ENCODE measurements at places on chromosomes 7 and 10. TPM values are rescaled to one million over a fixed set of nuclear protein-coding genes. Genes with fewer than 3 reads are reported as not detected.
A peak's percentile ranks its signal among the peaks of the same experiment; 100 is the strongest.

DNA sequence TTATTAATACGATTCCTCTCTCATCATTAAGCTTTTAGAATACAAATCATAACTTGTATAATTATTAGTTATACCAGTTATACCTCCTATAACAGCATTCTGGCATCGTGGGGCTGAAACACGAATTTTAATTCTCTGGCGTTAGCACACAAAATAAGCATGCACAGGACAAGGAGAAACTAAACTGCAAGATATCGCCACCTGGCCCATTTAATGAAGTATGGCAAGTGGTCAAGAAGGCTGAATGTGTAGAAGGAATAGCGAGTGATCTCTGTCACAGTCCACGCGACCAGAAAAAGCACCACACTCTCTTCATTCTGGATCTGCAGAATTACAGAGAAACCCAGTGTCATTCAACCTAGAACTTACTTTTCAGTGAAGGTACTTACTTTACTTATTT lies 18.1 kb downstream of the HACD1 start:
- DNase-seq = no peak

GRCh38 chr10:102267748-102268147 lies 22.4 kb downstream of the GBF1 start:
- DNase-seq = no peak

DNA sequence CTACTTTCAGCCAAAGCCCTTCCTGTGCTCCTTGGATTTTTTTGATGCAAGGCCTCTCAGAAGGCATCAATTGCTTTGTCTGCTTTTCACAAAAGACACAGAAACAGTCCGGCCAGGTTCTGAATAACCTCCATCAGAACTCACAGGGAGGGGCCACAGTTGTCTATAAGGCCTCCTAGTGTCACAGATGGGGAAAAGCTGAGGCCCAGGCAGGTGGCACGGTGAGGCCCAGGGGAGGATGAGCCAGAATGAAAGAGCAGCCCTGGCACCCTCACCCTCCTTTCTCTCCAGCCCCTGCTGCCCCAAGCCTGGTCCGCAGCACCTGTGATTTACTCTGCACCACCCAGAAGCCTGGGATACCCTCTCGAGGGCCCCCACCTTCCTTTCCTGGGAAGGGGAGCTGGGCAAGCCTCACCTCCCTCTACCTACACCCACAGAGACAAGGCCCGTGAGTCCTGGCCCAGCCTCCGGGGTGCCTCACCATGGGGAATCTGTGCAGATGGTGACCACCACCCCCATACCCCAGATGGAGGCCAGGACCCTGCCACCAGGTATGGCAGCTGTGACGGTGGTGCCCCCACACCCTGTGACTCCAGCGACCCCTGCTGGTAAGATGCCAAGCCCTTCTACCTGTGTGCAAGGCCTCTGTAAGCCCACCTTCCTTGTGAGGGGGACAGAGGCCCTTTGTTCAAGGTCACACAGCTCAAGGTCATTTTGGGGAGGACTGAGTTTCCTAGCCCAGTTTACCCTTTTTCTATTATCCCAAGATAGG lies 26.2 kb upstream of the ZNF467 start:
- DNase-seq = no peak

- peak; percentile 51 for DNase-seq
Observed at GRCh38 chr7:153457746-153458145, 594.5 kb upstream of the DPP6 start.

DNA sequence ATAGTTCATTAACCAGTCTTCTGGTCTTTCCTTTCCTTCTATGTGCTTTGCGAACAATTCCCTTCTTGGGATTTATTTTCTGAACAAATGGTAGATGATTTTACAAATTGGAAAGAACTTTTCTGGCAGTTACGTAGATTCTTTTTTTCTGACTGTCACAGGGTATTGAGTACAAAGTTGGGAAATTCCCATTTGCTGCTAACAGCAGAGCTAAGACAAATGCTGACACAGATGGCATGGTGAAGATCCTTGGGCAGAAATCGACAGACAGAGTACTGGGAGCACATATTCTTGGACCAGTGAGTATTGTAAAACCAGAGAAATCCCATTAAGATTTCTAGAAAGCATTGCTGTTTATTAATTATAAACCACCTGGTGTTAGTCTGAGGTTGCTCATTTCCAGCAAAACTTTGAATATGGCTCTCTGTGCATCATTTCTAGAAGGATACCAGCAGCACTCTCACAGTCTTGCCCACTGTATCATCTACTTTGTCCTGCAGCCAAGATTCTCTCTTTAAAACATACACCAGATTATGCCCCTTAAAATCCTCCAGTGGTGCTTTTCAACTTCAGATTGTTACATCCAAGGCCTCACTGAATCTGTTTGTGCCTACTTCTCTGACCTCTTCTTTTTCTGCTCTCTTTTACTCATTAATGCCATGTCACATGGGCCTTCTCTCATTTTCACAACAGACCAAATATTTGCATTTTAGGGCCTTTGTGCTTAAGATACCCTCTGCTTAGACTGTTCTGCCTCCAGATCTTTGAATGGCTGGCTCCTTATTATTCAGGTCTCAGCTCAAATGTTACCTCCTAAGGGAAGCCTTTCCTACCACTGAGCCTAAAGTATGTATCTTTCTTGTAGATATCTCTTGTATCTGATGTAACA lies 27.0 kb downstream of the DLD start:
- DNase-seq = no peak

GRCh38 chr10:18278181-18278580 lies 138.0 kb downstream of the CACNB2 start:
- no peak for DNase-seq

DNA sequence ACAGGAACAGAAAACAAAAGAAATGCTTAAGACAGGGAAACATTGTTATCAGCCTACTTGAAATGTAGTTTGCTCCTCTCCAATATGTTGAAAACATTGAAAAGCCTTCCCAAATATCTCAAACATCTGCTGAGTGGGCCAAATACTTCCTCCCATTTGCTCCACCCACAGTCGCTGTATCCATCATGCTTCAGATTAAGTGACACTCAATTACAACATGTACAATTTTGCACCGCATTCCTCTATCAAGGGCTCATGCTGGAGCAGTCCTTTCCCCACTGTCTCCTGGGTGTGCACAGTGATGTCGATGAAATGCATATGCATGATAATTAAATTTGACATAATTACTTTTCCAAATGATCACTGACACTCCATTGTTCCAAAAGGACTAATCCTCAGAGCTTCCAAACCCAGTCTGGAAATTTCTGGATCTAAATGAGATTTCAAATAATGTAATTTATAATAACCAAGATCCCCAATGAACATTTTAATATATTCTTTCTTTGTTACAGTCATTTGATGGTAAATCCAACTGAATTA lies 604.6 kb downstream of the GRID1 start:
- no peak for DNase-seq

DNA sequence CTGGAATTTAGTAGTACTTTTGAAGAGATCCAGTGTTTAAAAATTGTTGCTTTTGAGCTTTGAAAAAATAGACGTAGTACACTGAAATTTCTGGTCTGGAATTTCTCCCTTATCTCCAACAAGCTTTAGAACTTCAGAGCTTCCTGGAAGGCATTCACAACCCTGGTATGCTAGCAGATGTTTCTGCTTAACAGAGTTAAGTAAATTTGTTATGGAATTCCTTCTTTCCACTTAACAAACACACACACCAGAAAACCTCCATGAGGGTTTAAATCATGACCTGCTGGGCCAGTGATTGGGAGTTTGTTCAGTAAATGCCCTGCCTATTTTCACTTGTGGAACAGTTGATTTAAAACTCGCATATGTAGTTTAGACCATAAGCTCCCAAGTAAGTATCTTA lies 13.7 kb downstream of the ASB15 start:
- no peak for DNase-seq

DNA sequence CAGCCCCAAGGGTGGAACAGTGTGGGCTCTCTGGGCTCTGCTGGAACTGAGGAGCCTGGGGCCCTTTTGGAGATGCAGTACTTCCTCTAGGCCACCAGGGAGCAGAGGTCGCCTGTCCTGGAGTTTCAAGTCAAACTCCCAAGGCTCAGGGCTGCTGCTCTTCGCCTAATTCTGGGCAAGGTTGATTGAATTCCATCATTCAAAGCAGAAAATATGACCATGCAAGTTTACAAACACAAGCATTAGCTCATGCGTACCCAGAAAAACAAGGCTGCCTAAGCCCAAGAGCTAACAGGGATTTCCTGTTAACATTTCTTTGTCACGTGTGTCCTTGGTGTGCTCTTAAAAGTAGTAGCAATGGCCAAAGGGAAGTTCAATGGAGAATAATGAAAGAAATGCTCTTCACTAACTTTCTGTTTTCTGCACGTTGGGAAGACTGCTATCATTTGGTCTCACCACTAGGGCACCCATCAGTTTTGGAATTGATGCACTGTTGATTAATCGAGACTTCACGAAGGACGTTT lies 20.1 kb downstream of the LDB3 start:
- DNase-seq = peak; percentile 57

- no peak for DNase-seq
Observed at GRCh38 chr7:105046414-105046813, 32.4 kb downstream of the KMT2E start.

DNA sequence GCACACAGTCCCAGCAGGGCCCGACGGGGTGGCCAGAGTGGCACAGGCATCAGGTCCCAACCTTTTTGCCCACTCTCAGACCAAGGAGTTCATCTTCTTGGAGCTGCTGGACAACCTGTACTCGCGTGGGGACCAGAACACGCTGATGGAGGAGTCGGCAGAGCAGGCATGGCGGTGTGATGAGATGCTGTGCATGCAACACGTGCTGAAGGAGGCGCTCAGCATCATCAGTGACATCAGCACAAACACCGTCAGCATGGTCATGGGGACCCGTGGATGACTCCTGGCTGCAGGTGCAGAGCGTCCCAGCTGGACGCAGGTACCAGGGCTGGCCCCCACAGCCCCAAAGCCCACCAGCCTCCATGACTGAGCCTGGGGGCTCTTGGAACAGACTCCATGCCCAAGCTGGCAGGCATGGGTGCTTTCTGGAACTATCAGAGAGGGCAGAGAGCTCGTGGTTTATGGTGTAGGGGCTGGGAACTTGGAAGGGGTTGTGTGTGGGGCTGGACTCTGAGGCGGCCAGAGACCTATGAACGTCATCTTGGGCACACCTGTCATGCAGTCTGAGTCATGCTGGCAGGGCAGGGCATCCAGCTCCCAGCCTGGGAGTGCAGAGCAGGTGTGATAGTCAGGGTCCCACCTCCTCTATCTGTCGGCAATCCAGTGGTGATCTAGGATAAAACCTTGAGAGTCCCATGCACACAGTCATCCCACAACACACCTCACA lies 8.2 kb upstream of the MTPAP start:
- no peak for DNase-seq

DNA sequence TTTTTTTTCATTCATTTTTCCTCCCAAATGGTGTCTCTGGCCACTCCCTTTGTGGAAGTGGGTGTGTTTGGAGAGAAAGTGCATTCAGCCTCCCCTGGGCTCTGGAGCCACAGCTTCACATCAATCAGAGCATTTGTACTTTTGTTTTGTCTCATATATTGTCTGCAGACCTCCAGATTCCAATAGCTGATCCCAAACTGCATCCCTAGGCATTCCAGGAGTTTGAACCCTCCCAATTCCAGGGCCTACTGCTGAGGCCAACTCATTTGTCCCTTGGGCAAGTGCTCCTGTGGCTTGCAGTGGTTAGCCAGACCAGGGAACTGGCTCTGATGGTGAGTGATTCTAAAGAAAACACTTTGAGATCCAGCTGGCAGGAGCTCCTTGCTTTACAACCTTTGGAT lies 163.3 kb downstream of the IPMK start:
- no peak for DNase-seq

GRCh38 chr7:106747804-106748203 lies 86.8 kb upstream of the CCDC71L start:
- no peak for DNase-seq

DNA sequence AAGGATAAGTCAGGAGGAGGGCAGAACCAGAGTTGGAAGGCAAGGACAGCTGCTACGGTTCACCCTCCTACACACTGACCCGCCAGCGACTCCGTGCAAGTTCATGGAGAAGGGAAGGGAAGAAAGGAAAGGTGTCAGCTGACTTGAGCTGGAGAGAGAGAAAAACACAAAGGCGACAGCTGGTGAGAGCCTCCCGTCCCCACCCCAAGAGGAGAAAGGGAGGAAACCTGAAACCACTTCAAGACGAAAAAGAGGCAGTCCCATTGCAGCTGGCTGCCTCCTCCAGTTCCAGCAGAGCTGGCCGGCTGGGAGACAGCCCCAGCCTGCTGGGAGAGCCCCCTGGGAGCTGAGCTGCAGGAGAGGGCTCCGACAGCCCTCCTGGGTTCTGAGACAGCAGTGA lies 75.2 kb downstream of the PARD3 start:
- peak; percentile 66 for DNase-seq

- no peak for DNase-seq
Observed at GRCh38 chr7:157392256-157393037, 55.6 kb downstream of the DNAJB6 start.

Gene CEP55
- total RNA-seq = not detected

Gene OR6V1
- total RNA-seq = not detected

Gene ZDHHC6
- 22.9 TPM for total RNA-seq

Gene NCF1
- 21.0 TPM for total RNA-seq

Gene PAOX
- 2.0 TPM for total RNA-seq

Gene HOXA2
- total RNA-seq = not detected

Measured in uterus (tissue), 4 donors.